Fibroblast of mammary gland (primary cell): ENCODE measurements at places on chromosomes 3 and 15.
A peak's percentile ranks its signal among the peaks of the same experiment; 100 is the strongest.

GRCh38 chr15:96273317-96274086, 57.0 kb upstream of the NR2F2 start:
- peak; percentile 100 for DNase-seq

- DNase-seq = no peak
These were observed 219.4 kb upstream of the STRIT1 start for GRCh38 chr3:155512867-155513261.

DNA sequence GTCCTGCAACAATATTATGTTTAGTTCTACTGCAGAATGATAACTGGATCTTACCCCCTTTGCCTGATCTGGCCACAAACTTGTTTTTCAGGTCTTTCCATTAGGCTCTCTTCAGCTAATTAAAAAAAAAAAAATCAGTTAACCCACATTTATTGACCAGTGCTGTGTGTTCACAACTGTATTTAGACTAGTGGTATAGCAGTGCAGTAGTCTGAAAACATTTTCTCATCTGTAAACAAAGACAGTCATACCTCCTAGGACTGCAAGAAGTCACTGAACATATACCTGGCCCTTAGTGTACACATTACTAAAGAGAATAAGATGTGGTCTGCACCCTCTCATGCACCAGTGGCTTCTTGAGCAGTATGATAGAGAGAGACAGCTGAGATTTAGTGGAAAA, 22.5 kb downstream of the LPP start:
- no peak for DNase-seq

GRCh38 chr3:108182339-108182738, 39.9 kb downstream of the IFT57 start:
- DNase-seq = peak; percentile 33

- DNase-seq = no peak
These were observed 41.0 kb upstream of the GP5 start for GRCh38 chr3:194439881-194440550.

DNA sequence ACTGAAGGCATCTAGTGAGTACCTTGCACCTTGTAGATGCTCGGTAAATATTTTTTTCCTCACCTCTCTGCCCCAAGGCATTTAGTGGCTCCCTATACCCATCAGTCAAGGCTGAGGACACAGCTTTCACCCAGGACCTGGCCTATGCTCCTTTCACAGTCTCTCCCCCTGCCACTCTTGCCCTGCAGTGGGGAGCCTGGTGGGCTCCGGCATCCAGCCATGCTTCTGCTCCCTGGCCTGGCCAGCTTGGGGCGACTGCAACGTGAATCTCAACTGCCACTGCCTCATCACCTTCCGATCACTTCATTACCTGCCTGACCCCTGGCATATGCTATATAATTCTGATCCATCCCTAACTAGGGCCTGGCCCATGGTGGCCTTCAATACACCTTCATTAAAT, 735 bp upstream of the CX3CR1 start:
- no peak for DNase-seq

DNA sequence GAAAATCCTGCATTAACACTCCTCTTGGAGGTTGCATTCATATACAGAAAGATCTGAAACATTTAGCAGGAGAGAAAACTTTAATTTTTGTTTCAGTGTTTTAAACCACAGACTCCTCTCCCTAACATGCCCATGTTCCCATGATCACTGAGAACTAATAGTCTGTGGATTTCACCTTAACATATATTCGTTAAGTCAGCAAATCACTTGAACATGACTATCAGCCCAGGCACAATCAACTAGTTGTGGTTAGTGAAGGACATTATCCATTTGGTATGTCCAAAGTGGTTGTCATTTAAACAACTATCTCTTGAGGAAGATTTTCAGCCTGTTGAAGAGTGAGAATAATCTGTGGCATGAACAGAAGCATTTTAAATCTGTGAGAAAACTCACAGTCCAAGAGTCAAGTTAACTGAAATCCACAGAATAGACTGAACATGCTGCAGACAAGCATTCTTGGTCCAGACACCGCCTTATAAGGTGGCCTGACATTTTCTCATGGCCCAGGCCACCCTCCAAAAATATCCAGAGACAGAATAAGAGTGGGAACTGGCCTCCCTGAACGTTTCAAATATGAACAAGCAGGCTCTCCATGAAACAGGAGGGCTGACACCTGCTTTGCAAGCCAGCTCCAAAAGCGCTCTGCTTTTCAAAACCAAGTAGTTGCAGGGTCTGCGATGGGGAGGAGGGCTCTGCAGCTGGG, 39.9 kb upstream of the ADCY5 start:
- DNase-seq = no peak

- no peak for DNase-seq
These were observed 17.4 kb downstream of the CCDC12 start for GRCh38 chr3:46959161-46959511.

- DNase-seq = peak; percentile 29
These were observed 91.5 kb downstream of the ITPR1 start for GRCh38 chr3:4584456-4585249.

- peak; percentile 20 for DNase-seq
These were observed 6.7 kb downstream of the KNSTRN start for GRCh38 chr15:40388941-40389823.
